Activated T-helper 1 cell treated with anti-CD3 and anti-CD28 coated beads, Interleukin-12 subunit alpha, Interleukin-12 subunit beta, Interleukin-2, Interleukin-4 antibody, amounts not matched to agents 30 ng/mL and 10 ng/mL and 1 ng/mL, durations not matched to agents 14 hours and 24 hours and 36 hours (primary cell): ENCODE measurements at places on chromosomes 11 and 22. TPM values are rescaled to one million over a fixed set of nuclear protein-coding genes. Genes with fewer than 3 reads are reported as not detected.

GRCh38 chr11:74154620-74155281 is 16.1 kb downstream of the C2CD3 start:
- DNase-seq = no peak

GRCh38 chr22:46098525-46099475 is 51.5 kb upstream of the PPARA start:
- DNase-seq = no peak

DNA sequence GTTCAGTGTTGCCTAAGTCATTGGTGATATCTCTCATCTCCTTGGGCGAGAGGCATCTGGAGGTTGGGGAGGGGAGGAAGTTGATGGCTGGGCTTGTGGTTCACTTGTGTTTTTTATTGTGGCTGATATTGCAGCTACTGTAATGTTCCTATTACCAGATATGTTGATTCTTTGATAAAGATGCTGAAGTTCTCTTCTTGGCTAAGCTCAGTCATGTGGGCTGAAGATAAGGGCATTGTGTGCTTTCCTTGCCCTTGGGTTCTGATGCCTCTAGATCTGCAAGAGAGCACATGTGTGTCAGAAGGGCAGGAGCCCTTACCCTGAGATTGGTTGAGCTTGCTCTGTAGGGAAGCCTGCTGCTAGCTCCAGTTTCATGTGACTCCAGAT is 12.0 kb downstream of the STX3 start:
- DNase-seq = peak; percentile 26

DNA sequence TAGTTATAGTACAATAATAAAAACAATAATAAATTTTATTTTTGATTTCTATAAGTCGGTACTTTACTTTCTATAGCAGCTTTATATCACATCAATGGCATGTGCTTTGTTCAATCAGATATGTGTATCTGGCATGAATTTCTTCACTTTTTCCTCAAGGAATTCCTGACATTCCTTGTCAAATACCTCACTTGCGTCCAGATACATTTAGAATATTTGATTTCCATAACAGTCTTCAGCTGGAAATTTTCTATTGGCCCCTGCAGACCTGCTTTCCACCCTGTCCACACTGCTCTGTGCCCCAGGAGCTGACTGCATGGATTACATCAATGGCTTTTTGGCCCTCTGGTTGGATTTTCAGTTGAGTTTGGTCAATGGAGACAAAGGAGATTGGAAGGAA is 93.2 kb downstream of the FAR1 start:
- DNase-seq = no peak

DNA sequence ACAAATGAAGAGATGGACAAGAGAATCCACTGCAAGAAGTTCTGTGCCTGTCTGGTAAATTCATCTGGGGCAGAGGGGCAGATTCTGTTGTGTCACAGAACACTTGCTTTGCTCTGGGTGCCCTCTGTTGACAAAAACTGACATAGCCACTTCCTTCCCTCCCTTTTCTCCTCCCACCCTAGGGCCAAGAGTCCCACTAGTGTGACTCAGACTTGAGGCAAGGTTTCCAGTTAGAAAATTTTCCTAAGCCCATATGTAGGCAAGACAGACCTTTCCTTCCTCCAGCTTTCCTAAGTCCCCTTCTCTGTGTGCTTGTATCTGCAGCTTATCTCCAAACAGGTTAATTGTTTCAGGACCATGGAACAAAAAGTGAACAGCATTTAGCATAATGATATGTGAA is 106.8 kb downstream of the RBFOX2 start:
- DNase-seq = peak; percentile 14

GRCh38 chr11:105447936-105448702 is 161.8 kb upstream of the GRIA4 start:
- no peak for DNase-seq

- no peak for DNase-seq
These were observed at the start of gene GUCY1A2 for GRCh38 chr11:107018219-107018901. Gene GUCY1A2 (minus strand): TSS chr11:107018476. CDS start chr11:107018055, 421 bp downstream.

DNA sequence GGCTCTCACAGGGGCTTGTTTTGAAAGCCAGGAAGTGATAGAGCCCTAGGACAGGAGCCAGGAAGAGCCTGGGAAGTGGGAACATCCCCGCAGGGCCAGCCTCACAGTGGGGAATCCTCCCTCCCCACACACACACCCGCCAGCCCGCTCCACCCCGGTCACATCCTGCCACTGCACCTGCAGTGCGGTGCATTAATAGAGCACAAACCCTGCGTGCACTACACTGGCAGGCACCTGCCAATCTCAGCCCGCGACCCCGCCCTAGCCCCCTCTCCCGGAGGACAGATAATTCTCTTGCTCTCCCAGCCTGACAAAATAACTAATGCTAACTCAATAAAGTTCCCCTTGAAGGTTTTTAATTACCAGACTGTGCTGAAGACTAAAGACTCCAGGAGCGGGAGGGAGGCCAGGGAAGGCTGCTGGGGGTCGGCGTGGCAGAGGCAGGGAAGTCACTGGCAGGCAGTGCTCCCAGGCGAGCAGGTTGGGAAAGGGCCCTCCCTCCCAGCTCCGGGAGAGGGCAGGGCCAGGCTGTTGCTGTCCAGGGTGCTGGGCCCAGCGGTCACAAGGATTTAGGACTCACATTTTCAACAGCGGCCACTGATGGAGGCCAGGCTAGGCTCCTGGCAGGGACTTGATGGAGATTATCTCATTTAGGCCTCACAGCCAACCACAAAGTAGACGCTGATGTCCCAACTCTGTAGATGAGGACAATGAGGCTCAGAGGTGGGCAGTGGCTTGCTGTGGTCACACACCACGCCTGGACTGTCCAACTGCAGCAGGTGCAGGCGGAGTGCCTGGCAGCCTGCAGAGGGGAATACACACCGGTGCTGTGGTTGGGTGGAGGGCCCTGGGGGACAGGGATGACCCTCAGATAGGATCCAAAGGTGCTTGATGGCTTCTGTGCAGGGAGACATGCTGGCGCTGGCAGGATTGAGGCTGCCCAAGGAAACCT is 23.9 kb upstream of the TCF20 start:
- no peak for DNase-seq

- no peak for DNase-seq
These were observed 50.5 kb upstream of the LRRC55 start for GRCh38 chr11:57131080-57131790.

DNA sequence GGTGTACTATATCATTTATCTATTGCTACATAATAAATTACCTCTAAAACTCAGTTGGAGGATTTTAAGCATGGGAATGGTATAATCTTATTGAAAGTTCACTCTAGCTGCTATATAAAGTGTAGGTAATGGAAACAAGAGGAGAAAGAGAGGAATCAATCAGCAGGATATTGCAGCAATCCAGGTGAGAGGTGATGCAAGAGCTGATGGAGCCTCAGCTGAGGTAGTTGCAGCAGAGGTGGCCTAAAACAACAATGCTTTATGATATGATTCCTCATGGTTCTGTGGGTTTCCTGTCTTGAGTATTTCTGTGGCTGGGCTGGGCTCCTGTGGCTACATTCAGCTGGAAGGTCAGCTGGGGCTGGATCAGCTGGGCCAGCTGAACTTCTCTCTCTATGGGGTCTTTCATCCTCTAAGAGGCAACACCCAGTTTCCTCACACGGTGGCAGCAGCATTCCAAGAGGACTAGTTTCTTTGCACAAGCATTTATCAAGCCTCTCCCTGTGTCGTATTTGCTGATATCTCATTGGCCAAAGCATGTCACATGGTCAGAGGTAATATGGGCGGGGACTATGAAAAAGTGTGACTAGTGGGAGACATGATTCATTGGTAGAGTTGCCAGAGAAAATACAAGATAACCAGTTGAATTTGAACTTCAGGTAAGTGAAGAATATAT is 135.4 kb upstream of the LARGE1 start:
- no peak for DNase-seq

GRCh38 chr11:88489030-88489429 is 151.5 kb upstream of the CTSC start:
- DNase-seq = no peak

DNA sequence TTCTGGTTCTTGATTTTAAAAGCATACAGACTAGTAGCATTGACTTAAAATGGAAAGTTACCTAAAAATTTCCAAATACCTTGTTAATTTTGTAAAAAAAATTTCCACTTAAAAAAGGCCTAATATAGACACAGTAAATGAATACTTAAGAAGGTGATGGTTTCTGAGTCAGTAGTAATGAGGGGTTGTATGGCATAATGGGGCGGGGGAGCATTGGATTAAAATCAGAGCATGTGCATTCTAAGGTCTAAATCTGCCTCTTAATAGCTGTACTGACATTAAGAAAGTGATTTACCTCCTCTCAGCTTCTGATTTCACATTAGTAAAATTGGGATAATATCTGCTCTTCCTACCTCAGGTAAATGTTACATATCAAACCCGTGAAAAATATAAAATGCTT is 446.5 kb downstream of the AASDHPPT start:
- no peak for DNase-seq

Gene PIH1D2
- 0.24 and 0.49 TPM in 2 replicates for total RNA-seq

Gene MMP13
- total RNA-seq = not detected in 2 replicates

Gene CHADL
- total RNA-seq = 0.36 and 0.66 TPM in 2 replicates
